Colonic mucosa (tissue), 4 donors: ENCODE measurements at places on chromosomes 1 and 21. TPM values are rescaled to one million over a fixed set of nuclear protein-coding genes. Genes with fewer than 3 reads are reported as not detected.

The UBE2U gene
- not detected for total RNA-seq

The LRIF1 gene
- 13.0 TPM for total RNA-seq

The PRAMEF15 gene
- total RNA-seq = not detected

The COL16A1 gene
- 9.0 TPM for total RNA-seq

The PTPN7 gene
- total RNA-seq = 2.9 TPM

The RPS6KA1 gene
- 174 TPM for total RNA-seq

The SERINC2 gene
- 203 TPM for total RNA-seq

The SPRR2F gene
- total RNA-seq = not detected

DNA sequence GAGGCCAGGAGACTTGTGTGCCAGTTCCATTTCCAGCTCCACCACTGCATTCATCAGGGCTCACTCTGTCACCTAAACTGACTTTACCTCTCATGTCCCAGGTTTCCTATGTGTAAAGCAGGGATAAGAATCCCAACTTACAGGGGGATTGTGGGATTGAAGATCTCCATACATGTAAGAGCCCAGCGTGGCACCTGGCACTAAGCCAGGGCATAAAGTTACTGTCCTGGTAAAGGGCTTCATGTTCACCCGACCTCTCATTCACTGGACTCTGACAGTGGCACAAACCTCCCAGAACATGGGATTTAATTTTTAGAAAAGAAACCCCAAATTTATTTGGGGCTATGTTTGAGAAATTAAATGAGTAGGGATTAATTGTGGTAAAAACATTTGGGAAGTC is 8.9 kb upstream of the IGFN1 start:
- no peak for DNase-seq

- no peak for DNase-seq
Measured at GRCh38 chr1:68132426-68133130, 82.2 kb upstream of the DIRAS3 start.

GRCh38 chr1:107142140-107142542 is 1.3 kb downstream of the NTNG1 start:
- no peak for DNase-seq

DNA sequence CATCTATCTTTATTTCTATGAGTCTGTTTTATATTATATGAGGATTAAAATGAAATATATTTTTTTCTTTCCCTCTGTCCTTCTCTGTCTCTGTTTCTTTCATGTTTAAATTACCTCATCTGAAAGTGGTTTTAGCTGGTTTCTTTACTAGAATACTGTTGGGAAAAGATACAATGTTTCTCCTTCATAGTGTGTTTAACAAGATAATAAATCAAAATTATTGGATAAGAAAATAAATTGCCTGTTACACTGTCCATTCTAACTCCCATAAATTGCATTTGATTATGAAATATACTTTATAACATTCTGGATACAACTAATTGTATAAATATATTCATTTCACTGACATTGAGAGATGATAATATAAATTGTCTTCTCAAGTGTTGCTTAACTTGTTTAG is 1168.0 kb downstream of the PLA2G4A start:
- DNase-seq = no peak

GRCh38 chr1:246618240-246618808 is 52.1 kb downstream of the CNST start:
- no peak for DNase-seq

DNA sequence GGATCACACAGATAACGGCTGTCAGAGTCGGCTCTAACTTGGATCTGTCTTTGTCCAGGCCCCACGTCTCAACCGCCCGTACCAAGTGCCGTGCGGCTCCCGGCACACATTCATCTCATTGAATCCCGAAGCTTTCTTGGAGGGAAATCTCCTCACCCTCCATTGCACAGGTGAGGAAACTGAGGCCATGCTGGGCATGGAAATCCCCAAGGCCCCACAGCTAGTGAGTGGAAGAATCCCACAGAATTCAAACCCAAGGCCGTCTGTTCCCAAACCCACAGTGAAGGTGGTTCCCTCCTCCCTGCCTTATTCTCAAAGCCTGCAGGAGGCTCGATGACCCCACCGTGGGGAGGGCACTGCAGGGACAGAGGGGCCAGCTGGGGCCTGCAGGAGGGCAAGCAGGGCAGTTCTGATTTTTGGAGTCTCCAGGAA is 437.9 kb downstream of the MATN1 start:
- peak; percentile 11 for DNase-seq

GRCh38 chr1:44934791-44935190 is 51.6 kb downstream of the EIF2B3 start:
- no peak for DNase-seq

DNA sequence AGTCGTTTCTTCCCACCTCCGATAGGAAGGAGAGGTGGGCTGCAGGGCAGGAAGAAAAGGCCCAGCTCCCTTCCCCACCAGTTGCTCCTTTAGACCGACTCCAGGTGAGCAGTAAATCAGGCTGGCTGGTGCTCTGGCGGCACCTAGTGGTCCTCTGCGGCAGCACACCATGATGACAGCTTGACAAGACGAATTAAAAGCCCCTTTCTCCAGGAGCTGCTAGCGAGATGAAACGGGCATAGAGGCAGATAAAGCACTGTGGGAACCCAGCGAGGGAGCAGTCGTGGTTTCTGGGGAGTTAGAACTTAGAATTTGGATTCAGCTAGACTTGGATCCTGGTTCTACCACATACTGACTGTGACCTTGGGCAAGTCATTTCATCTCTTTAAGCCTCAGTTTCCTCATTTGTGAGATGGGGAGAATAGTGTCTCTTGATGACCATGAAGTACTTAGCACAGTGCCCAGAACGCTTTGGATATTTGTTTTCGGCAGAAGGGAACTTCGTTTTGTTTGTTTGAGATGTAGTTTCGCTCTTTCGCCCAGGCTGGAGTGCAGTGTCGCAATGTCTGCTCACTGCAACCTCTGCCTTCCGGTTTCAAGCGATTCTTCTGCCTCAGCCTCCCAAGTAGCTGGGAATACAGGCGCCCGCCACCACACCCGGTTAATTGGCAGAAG is 21.8 kb upstream of the COL9A2 start:
- peak; percentile 83 for DNase-seq

DNA sequence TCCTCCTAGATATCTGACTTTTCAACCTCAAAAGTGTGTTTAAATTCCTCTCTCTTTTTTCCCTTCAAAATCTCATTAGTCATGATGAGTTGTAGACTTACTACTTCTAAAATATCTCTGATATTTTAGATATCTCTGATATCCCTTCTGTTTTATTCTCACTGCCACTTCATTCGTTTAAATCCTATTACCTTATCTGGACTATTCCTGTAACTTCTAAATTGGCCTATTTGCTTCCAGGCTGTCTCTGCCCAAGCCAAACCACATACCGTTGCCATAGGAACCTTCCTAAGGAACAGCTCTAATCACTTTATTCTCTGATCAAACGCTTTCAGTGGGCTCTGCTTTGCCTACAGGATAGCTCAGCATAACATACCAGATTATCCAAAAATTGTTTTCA is 333.1 kb upstream of the CHRM3 start:
- DNase-seq = no peak

GRCh38 chr1:226892524-226892875 is 22.1 kb downstream of the PSEN2 start:
- no peak for DNase-seq

DNA sequence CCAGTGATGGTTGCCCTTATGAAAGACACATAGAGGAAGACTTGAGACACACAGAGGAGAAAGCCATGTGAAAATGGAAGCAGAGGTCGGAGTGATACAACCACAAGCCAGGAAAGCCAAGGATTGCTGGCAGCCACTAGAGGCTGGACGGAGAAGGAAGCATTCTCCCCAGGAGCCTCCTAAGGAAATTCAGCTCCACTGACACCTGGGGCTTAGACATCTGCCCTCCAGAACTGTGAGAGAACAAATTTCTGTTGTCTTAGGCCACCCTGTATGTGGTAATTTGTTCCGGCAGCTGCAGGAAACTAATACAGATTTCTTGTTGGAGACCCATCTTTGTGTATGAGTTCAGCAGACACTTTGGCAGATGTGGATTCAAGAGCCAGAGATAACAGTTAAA is 126.9 kb upstream of the ATP1A1 start:
- no peak for DNase-seq

DNA sequence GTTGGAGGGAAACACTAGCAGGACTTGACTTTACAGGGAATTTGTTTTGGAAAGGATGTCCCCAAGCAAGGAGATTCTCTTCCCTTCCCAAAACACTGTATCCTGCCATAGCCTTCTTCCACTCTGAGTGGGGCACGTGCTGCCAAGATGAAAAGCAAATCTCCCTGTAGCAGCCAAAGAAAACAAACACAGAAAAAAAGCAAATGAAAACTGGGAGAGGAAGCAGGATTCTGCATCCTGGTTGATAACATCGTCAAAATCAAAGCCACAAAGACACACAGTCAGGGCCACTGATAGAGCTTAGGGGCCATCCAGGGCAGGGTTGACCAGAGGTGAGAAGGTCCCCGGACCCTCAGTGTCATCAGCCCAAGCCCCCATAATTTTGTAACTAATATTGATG is 16.0 kb upstream of the MTARC2 start:
- DNase-seq = no peak

DNA sequence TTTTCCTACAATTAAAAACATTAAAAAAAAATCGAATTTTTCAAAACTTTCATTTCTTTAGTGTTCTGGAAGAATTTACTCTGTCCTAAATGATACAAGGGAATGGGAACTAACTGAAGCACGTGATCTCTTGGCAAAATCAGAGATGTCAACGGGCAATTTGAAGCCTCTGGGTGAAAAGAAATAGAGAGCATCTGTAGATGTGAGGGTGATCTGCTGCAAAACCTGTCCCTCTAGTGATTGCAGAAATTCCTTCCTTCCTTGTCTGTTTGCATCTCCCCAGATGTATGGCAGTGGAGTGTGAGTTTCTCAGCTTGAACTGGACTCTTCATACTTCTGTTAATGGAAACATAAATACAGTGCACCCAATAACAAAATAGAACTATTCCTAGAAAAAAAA is 100.5 kb upstream of the S1PR1 start:
- DNase-seq = no peak

DNA sequence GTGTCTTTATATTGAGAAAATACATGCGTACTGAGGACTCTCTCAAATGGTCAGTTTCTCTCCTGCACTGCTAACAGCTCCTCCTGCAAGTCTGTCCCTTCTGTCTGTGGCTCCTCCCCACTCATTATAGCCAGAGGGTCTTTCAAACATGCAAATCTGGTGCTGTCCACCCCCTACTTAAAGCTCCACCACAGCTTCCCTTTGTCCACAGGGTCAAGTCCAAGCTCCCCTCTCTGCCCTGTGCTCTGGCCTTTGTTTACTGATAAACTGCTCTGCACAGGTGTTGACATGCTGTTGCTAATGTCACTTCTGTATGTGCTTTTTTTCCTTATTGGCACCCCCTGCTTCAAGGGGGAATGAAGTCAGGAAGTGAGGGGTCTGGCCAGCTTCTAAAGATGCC is 47.7 kb upstream of the GPR37L1 start:
- no peak for DNase-seq
